HT-29 (cell line): ENCODE measurements at places on chromosomes 3 and 15. TPM values are rescaled to one million over a fixed set of nuclear protein-coding genes. Genes with fewer than 3 reads are reported as not detected.

Gene KLHL40
- total RNA-seq: not detected in 2 replicates

Gene SCAANT1
- total RNA-seq: not detected in 2 replicates

Gene TADA3
- total RNA-seq: 65.0 and 68.7 TPM in 2 replicates

Gene ARGFX
- not detected in 2 replicates for total RNA-seq

Gene TF
- 0.03 TPM in 1 of 2 replicates, not detected in the other for total RNA-seq

Gene FHIT
- total RNA-seq: not detected in 2 replicates

Gene PP2D1
- not detected in 2 replicates for total RNA-seq

DNA sequence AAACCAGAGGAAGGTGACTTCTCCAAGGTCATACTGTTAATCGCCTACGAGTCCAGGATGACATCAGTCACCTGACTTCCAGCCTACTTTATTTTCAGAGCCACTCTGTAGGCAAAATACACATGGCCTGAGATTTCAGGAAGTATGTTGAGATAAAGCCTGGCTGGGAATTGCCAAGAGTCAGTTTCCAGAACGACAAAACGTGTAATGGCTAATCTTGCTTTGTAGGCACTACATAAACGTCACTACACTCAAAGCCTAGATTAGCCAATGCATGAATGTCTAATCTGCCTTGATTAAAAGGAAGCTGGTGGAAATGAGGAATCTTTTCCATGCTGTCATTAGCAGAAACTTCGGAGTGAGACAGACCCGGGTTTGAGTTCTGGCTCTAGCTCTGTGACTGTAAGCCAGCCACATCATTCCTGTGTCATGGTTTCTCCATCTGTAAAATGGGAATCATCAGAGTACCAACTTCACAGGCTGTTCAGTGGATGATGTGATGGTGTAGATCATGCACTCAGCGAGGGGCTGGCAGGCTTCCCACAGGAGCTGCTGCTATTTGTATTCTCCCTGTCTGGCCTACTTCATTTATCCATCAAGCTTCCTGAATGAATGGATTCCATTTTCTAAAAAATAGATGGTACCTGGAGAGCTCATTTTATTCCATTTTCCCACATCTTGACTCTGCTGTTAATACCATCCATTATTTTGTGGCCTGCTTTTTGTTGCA is 241.9 kb downstream of the XXYLT1 start:
- DNase-seq: no peak

DNA sequence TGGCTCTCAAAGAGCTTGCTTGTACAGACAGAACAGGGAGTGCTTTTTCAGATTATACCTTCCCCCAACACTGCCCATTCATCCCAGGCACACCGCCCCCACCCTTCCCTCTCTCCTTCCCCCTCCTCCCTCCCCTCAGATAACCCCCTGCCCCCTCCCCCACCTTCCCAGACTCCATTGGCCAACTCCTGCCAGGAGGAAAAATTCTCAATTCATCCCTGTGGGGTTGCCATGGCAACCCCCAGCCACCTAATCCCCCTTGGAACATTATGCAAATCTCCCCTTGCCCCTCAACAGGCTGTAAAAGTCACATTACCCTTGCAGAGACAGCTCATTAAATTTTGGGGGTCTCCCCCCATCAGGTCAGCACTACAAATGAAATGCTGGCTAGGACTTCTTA is 14.3 kb downstream of the TLE3 start:
- DNase-seq: no peak

DNA sequence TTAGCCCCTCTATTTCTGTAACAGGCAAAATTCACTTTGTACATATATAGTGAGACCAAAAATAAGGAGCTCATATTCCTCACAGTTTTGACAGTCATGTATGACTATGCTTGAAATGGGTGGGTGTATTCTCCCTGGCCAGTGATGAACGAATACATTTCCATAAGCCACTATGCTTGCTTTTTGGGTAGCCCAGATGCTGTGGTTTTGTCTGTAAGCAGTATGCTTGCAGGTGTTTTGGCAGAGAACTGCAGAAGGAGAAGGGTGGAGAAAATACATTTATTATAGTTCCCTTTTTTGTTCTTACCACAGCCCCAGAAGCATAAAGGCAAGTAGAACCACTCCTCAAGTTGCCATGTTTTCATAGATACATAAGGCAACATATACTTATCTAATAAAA is 131.2 kb downstream of the RBMS3 start:
- DNase-seq: no peak

- DNase-seq: no peak
Measured at GRCh38 chr3:54905261-54905888, 22.5 kb downstream of the LRTM1 start.

DNA sequence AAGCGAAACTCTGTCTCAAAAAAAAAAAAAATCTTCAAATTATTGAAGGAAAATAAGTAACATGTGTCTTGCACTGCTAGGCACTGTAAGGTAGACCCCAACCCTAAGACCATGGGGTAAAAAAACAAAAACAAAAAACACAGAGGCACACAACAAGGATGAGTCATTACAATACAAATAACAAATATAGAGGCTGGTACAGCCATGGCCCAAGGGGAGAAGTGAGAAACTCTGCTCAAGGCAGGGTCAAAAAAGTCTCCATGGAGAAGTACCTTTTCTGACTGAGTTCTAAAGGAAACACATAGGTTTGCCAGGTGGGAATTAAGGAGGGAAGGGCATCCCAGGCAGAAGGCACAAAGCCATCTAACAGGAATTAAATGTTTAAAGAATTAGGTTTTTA is 54.5 kb downstream of the TOP2B start:
- no peak for DNase-seq

DNA sequence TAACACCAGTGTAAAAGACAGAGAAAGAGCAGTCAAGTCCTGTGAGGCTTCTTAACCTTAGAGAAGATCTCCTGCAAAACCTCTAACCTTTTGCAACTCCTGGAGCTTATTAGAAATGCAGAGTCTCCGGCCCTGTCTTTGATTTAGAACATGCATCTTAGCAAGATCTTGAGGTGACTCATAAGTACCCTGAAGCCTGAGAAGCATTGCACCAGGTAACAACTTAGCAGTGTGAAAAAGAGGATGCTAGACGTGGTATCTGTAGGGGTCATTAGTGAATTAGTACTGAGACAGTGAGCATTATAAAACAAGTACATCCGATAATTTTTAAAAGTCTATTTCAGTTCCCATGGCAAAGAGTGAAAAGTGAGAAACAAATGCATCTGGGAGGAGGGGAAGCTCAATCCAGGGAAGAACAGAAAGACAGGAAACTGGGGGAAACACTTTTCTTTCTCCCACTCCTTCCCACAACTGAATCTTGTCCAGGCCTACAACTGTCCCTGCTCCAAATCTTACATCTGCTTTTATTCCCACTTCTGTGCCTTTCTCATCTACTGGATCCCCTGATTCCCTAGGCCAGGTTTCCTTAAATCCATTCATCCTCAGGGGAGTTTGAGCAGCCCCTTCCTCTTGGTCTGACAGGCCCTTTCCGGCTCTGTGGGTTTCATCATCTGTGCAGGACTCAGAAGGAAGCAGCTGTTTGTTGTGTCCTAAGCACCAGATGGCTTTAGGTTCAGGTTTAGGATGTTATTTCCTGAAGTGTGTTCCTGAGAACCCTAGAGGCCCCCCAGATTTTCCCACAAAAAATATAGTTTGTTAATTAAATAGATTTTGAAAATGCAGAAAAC is 128.1 kb upstream of the IL12A start:
- no peak for DNase-seq

DNA sequence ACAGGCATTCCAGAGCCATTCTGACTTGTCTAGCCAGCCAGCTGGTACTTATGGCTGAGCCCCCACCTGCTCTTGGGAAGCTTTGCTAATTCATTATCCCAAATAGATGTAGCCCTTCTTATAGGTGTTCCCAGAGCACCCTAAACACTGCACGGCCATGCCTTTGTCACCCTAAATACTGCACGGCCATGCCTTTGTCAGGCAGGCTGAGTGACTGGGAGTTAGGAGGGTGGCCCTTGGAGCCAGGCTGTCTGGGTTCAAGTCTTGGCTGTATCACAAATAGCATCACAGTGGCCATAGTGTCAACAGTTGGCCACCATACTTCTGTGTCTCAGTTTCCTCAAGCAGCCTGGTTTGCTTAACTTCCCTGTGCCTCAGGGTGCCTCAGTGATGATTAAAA is 292.3 kb downstream of the ADAMTS17 start:
- no peak for DNase-seq

GRCh38 chr3:14410503-14411165 is 8.2 kb downstream of the SLC6A6 start:
- peak; percentile 35 for DNase-seq

DNA sequence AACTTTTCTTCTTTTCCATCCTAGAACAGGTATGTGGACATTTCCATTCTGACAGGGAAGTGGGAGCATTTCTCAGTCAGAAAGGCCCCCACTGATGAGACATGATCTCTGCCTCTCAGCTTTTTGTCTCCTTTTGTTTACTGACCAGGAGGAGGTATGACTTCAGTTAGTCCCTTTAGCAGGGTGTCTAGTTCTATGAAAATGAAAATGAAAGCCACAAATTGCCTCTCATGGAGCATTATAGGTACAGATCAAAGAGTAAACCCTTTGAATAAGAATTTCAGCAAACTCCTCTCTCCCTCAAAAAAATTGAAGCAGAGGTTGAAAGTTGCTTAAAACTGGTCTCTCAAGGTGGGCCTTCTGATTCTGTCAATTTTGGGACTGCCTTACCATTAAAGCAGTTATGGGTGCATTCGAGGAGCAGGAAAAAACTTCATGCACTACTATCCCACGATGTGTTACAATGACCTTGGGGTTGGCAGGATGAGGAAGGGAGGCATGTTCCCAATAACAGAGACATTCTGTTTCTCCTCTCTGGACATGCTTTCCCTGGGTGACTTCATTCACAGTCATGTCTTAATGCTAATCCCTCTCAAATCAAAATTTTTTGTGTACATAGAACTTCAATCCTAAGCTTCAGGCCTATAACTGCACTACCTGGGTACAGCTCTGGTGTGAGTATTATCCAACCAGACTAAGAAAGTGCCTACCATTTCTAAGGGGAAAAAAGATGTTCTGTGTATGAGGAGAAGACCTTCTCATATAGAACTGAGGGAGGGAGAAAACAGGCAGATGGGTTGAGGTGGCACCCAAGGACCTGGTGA is 50.6 kb upstream of the TBC1D23 start:
- DNase-seq: no peak

DNA sequence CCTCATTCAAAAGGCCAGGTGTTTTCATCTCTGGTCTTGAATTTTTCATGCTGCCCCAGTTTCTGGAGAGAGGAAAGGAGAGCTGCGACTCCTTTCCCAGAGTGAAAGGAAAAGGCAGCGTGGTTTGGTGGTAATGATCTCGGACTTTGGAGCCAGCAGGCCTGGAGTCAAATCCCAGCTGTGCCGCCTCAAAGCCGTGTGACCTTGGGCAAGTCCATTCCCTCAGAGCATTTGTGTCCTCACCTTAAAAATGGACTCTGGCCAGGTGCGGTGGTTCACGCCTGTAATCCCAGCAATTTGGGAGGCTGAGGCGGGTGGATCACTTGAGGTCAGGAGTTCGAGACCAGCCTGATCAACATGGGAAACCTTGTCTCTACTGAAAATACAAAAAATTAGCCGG is 4.7 kb upstream of the CCDC33 start:
- DNase-seq: no peak

DNA sequence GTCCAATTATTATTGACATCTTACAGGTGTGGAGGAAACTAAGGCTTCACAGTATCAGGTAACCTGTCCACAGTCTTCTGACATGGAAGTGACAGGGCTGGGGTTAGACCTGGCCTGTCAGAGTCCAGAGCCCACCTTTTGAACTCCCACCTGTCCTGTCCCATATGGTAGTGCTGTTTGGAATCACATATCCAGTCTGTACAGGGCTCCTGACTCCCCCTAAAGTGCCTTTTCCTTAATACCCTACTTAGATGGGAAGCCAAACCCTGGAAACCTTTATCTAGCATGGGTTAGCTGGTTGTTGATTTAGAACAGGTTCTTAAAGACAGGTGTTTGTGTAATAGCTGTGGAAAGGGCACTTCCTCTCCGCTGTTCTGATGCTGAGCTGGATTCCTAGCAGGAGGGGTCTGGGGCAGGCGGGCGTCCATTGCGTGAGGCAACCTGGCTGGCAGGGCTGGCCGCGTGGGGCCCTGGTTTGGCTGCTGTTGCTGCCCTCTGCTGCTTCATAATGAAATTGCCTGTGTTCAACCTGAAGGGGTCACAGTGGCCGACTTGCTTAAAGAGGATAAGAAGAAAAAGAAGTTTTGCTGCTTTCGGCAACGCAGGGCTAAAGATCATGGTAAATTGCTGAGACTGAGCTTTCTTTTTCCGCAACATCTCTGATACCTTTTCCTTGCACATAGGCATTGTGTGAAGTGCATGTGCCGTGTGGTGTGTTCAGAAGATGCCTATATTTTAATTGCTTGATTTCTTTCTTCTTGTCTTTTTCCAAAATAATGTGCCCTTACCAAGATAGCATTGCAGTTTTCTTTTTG is 136.2 kb downstream of the CHDH start:
- DNase-seq: peak; percentile 69

DNA sequence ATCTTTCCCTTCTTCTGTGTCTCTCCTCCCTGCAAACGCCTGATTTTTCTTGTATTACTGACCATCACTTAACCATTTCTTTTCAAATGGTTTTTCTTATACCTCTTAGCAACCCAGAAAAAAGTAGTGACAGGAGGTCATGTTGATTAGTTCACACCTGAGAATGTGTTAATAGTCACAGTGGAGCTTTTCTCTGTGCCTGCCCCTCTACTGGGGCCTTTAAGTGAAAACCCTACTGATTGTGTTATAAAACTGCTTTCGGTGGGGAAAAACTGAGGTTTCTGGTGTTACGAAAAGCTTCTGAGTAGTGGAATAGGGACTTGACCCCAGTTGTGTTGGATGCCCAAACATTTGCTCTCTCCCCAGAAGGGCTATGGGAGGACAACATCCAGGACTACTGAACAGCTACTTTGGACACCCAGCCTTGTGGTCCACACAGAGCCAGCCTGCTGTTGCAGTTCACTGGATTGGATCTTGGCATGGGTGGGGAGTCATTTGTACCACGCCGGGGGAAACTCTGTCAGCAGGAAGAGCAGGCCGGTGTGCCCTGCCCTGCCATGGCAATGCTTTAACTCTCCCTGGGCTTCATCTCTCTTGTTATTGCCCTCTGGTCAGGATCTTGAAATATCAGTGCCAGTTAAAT is 10.3 kb downstream of the GPR87 start:
- DNase-seq: no peak

- peak; percentile 22 for DNase-seq
Measured at GRCh38 chr3:42451546-42452230, 41.3 kb upstream of the LYZL4 start.

GRCh38 chr15:88615303-88616107 is 5.6 kb upstream of the AEN start:
- peak; percentile 92 for DNase-seq

- peak; percentile 25 for DNase-seq
Measured at GRCh38 chr3:76107935-76108570, 322.7 kb upstream of the ZNF717 start.
